ENCODE measurements at places on chromosomes 16 and 17.
A peak's percentile ranks its signal among the peaks of the same experiment; 100 is the strongest.

GRCh38 chr17:4967539-4968485, at the start of gene SPAG7:
Gene SPAG7, minus strand, starts transcription at chr17:4967817. Its CDS starts 13 bp downstream, at chr17:4967804.
- peak; percentile 89 for DNase-seq

GRCh38 chr17:17762744-17763105, 74.1 kb downstream of the SREBF1 start:
- DNase-seq = no peak

DNA sequence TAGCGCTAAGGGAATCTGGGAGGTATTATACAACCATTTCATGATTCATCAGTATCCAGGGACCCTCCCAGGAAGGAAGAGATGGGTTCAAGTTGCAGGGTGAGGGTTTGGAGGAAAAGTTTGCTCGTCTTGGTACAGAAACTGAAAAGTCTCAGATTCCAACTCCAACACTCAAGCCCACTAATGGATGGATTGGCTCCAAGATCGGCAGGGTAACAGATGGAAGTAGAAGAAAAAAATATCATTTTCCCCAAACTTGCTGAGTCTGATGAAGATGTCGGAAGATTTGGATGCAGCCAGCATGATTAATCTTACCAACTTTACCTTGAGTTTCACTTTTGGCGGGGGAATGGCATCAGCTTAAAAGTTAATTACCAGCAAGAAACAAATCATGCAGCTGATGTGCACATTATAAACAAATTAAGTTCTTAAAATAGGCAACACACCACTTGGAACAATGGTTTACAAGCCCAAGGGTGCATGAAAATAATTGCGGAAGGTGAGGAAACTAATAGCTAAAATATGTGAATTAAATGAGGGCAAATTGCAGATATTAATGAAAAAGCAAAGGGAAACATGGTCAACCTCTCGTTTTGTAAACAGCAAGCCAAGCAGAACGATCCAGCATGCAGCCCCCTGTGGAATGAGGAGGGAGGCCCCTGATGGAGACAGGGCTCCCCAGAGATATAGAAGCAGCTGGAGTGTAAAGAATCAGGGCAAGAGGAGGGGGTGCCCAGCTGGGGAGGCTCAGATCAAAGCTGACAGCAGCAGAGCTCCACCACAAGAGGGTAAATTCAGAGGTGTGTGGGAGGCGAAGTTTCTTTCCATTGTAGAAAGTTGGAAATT, 44.1 kb upstream of the GRIN2A start:
- no peak for DNase-seq

DNA sequence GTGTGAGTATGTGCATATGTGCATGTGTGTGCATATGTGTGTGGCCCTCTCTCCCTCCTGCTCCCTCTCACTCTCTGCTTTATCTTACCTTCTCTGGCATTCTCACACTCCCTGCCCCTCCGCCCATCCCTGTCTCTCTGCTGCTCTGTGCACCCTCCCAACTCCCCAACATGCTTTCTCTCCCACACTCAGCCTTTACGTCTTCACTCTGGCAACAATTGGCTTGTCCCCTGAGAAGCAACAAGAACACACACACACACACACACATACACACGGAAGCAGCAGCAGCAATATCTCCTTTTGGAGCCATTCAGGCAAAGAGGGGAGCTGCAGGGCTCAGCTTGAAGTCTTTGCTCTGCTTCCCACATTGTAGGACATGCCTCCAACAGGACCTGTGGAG, 27.8 kb downstream of the PITPNM3 start:
- no peak for DNase-seq

DNA sequence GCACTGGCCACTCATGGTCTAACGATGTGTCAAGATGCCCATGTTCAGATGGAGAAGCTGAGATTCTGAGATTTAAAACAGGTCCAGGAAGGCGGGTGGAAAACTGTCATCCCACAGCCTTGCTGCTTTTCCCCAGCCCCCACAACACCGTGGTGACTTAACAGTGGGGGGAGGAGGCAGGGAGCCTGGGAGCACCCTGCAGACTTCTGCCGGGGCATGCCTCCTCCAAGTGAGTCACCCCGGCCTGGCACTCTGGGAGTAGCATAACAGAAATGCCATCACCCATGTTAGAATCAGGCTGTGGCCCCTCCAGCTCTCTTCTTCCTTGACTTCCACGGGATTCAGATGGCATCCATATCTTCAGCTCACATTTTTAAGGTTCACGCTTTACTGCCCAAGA, 164.8 kb downstream of the CBLN1 start:
- DNase-seq = no peak

GRCh38 chr16:80900593-80900954, 96.2 kb upstream of the CDYL2 start:
- DNase-seq = no peak

DNA sequence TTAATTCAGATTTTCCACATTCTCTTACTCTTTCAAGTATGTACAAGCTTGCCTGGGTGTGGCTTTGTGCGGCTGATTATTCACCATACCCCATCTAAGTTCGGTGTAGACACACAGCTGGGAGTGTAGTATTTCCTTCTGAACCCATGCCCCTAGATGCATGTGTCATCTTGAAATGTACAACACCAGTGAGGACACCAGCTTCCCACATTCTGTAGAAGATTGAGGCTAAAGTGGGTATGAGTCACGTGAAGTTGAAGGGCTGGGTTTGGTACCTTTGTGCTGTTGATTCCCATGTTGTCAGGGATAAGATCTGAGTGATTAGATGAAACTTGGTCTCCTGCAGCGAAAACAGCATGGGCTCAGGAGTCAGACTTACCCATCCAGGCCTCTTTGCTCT, 14.6 kb upstream of the DHX8 start:
- no peak for DNase-seq

DNA sequence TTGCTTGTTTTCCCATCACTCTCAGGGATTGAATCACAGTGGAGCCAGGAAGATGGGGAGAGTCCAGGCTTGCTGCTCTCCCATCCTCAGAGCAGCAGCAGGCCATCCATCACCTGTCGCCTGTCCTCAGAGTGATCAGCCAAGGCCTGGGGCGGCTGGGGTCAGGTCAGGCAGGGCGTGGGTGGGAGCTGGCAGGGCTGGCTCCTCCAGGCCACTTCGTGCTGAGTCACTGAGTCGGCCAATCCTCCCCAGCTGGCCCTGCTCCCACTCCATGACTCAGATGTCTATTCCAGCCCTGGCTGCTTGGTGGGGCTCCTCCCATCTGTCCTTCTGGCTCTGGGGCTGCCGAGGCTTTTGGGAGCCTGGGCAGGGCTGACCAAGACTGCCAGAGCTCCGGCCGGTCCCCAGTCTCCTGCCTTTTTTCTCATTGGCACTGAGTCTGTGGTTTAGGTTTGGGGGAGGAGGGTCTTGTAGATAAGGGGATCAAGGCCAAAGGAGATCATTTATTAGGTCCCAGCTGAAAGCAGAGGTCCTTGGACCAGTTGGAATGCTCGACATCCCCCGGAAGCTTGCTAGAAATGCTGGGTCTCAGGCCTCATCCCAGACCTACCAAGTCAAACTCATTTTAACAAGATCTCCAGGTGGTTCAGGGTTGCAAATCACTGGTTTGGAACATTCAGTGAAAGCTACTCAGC, 72.7 kb downstream of the ABCC1 start:
- DNase-seq = no peak

Data from stimulated activated CD8-positive, alpha-beta memory T cell treated with anti-CD3 and anti-CD28 coated beads, Interleukin-4, amount 100 ng/mL, for 1 hour (primary cell).